Kidney tubule cell (primary cell): ENCODE measurements at places on chromosomes 16 and 17.
A peak's percentile ranks its signal among the peaks of the same experiment; 100 is the strongest.

GRCh38 chr17:4542726-4543191, 12.4 kb downstream of the MYBBP1A start:
- DNase-seq, result no peak

GRCh38 chr17:56157845-56158244, 4.6 kb downstream of the ANKFN1 start:
- DNase-seq, result no peak

- DNase-seq, result peak; percentile 31
Measured at GRCh38 chr16:70714581-70715054, 28.8 kb upstream of the MTSS2 start.

- DNase-seq, result no peak
Measured at GRCh38 chr16:82395212-82395611, 225.2 kb upstream of the MPHOSPH6 start.

GRCh38 chr17:61388561-61389356, 10.9 kb upstream of the TBX2 start:
- no peak for DNase-seq

- no peak for DNase-seq
Measured at GRCh38 chr17:3723188-3723555, 531 bp upstream of the HASPIN start.

- peak; percentile 88 for DNase-seq
Measured at GRCh38 chr16:56984639-56985038, 4.7 kb upstream of the NLRC5 start.

DNA sequence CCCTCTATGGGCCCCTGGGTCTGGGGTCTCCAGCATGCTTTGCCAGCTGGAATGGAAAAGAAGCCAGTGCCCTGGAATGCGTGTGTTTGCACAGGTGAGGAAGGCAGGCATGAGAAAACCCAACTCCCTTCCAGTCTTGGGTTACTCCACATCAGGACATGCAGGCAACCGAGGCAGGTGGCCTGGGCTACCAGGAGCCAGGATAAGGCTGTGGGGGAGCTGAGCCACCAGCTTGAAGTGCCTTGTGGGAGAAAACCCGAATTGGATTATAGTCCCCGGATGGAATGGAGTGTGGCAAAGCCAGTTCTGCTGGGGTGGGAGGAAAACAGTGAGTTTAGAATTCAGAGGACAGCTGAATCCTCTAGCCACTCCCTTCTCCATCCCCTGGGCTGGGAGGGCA, 7.2 kb downstream of the SRCIN1 start:
- DNase-seq, result peak; percentile 85

GRCh38 chr17:17919169-17920107, 52.8 kb downstream of the TOM1L2 start:
- DNase-seq, result peak; percentile 70

DNA sequence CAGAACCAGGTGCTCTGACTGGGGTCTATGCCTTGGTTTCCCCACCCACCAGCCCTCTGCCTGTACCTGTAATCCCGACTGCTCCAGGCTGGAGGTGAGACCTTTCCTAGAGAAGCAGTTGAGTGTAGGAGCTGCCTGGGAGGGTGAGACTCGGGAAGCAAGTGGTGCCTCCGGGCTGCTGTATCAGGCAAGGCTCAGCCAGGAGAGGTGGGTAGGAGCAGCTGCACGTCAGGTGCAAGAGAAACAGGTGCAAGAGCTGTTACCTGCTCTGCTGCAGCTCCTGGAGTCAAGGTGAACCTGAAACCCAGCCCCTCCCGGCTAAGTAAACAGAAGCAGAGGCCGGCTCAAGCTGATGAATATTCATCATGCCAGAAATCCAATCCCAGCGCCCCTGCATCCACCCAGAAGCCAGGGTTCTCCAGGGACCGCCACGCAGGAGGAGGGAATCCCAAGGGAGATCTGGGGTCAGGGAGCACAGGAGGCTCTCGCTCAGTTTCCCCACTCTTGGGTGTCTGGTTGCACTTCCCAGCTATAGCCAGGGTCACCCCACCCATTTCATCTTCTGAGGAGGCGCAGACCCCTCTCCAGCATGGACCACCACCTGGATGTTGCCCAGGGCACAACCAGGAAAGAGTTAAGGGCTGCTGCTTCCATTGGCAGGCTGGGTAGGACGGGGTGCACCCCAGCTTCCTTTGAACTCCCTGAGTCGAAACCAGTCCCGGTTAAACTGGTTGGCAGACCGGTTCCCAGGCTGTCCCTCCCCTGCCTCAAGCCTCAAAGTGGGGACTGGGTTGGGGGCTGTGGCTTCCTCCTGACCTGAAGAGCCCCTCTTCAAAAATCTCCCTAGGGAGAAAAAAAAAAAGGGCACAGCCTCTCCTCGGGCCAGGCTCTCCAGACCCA, at the start of gene PRR15L:
Gene PRR15L, minus strand, starts transcription at position 293 of the 900 bp plus-strand sequence. CDS start 4,649 bp downstream, outside the sequence.
- peak; percentile 43 for DNase-seq
